ENCODE measurements at places on chromosomes 16 and 17.
A peak's percentile ranks its signal among the peaks of the same experiment; 100 is the strongest.

DNA sequence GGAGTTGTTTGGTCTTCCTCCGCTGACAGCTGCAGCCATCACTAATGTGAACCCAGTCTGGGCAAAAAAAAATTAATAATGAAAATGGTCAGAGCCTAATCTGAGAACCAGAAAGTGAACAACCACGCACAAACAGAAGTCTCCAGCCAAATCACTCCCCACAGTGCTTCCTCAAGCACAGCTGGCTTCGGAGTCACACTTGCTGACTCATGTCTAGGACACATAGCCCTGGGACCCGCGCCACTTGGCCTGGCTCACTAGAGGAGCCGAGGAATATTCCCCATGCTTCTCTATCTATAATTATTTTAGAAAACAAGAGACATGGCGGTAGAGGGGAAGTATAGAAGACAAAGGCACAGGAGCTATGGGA is 109.1 kb downstream of the ZFHX3 start:
- DNase-seq, result no peak

GRCh38 chr17:28925912-28926365 is 23.1 kb upstream of the DHRS13 start:
- DNase-seq, result no peak

DNA sequence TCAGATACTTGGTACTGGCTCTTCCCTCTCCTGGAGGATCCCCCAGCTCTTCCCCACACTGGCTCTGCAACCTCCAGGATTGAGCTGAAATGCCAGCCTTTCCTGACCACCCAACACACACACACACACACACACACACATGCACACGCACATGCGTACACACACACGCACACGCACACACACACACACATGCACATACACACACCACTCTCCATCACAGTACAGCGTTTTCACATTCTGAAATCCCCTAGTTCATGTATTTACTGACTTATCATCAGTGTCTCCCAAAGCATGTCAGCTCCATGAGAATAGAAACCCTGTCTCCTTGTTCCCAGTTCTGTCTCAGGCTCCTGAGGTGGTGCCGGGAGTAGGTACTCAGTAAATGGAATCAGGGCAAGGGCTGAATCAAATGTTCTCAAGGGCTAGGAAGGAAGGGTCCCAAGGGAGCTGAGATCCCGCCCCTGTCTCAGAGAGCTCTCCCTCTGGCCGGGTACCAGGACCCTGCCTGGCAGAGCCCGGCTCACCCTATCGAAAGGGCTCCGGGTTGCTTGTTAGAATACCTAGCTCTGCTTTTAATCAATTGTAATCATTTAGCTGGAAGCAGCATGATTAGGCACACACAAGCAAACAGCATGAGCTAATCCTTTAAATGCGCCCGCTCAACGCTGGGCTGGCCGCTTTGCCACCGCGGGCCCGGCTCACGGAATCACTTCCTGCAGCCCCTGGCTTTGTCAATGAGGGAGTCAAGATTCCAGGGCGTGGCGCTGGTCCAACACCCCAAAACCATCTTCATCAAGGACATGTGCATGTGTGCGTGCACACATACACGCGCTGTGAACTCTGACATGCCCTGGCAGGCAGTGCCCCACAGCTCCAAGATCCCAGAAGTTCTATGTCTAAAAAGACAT is 140.7 kb downstream of the C16orf78 start:
- no peak for DNase-seq

DNA sequence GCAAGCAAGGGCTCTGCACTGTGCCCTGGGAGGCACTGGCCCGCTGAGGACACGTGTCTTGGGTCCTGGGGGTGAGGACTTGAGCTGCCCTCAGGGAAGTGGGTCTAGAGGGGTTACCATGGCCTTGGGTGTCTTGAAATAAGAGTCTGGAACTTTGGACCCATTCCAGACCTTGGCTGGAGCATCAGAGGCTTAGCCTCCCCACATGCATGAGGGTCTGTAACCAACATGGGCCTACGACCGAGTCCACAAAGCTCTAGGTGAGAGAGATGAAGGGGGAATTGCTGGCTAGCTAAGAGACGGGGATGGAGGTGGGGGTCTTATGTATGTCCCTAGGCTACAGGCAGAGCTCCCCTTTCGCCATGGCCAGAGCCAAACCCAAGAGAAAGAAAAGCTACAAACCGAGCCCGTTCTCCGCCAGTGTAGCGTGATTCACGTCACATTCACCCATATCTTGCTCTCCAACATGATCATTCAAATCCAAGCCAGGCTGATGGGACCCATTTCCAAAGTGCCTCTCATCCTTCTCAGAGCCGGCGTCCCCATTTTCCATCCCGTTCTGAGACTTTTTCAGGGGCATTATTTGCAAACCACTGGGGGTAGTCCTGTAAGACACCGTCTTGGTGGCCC is 120.1 kb downstream of the CDYL2 start:
- peak; percentile 67 for DNase-seq
